ENCODE measurements at places on chromosomes 4 and X. TPM values are rescaled to one million over a fixed set of nuclear protein-coding genes. Genes with fewer than 3 reads are reported as not detected.

Gene SPANXA2
- not detected for total RNA-seq

Gene CXorf49
- total RNA-seq = not detected

Gene GPRASP1
- total RNA-seq = 27.3 TPM

Gene NCBP2L
- not detected for total RNA-seq

- no peak overlapping the region for H3K27ac ChIP-seq
- H3K4me3 ChIP-seq = no peak overlapping the region
- no peak for DNase-seq
Observed at GRCh38 chrX:24874604-24875247, 141.0 kb downstream of the ARX start.

GRCh38 chr4:37463033-37463856, 218.7 kb downstream of the NWD2 start:
- H3K36me3 ChIP-seq = no peaks in the 10 kb centered on the region
- no peak overlapping the region for H3K27ac ChIP-seq
- H3K4me3 ChIP-seq = no peak overlapping the region

- no peak for DNase-seq
- no peaks in the 10 kb centered on the region for H3K36me3 ChIP-seq
- no peak overlapping the region for H3K4me3 ChIP-seq
- H3K27ac ChIP-seq = no peak overlapping the region
Observed at GRCh38 chrX:110532581-110532931, 173.9 kb downstream of the RTL9 start.

- H3K4me1 ChIP-seq = no peaks in the 10 kb centered on the region
- H3K27ac ChIP-seq = no peak overlapping the region
Observed at GRCh38 chr4:73690051-73690738, 50.2 kb upstream of the CXCL8 start.

GRCh38 chr4:100509386-100509785, 8.4 kb downstream of the EMCN start:
- no peaks in the 10 kb centered on the region for H3K27me3 ChIP-seq
- H3K4me3 ChIP-seq = no peak overlapping the region
- no peak for DNase-seq
- H3K27ac ChIP-seq = no peak overlapping the region
- H3K4me1 ChIP-seq = no peaks in the 10 kb centered on the region

- no peaks in the 10 kb centered on the region for H3K4me1 ChIP-seq
- H3K27me3 ChIP-seq = no peaks in the 10 kb centered on the region
- DNase-seq = no peak
- no peaks in the 10 kb centered on the region for H3K36me3 ChIP-seq
- H3K27ac ChIP-seq = no peak overlapping the region
- H3K4me3 ChIP-seq = no peak overlapping the region
Observed at GRCh38 chr4:141802333-141802732, 165.9 kb downstream of the IL15 start.

- no peak for DNase-seq
- H3K27me3 ChIP-seq = no peaks in the 10 kb centered on the region
- no peaks in the 10 kb centered on the region for H3K4me1 ChIP-seq
- no peak overlapping the region for H3K4me3 ChIP-seq
- H3K27ac ChIP-seq = no peak overlapping the region
Observed at GRCh38 chr4:179114615-179115014, 1672.4 kb upstream of the AGA start.
